ENCODE measurements at places on chromosomes 7 and 10. TPM values are rescaled to one million over a fixed set of nuclear protein-coding genes. Genes with fewer than 3 reads are reported as not detected.
A peak's percentile ranks its signal among the peaks of the same experiment; 100 is the strongest.

- no peak overlapping the region for H3K4me3 ChIP-seq
- H3K27me3 ChIP-seq, result no peaks in the 10 kb centered on the region
- no peak overlapping the region for H3K27ac ChIP-seq
- DNase-seq, result no peak
- no peaks in the 10 kb centered on the region for H3K36me3 ChIP-seq
Observed at GRCh38 chr7:26305869-26306665, 14.4 kb downstream of the SNX10 start.

DNA sequence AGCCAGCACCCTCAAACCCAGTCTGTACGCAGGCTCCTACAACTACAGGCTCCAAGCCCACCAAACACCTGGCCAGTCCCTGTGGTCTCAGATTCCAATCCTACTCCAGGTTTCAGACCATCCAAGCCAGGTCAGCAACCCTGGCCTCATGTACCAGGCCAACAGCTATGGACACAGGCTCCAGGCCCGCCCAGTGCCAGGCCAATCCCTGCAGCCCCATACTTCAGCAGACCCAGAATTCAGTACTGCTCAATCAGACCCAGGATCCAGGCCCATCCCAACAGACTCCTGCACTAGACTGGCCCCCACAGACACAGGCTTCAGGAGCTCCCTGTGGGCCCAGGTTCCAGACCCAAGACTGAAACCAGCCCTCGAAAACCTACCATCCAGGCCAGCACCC lies 32.3 kb downstream of the HPSE2 start:
- no peak overlapping the region for H3K27ac ChIP-seq
- no peaks in the 10 kb centered on the region for H3K27me3 ChIP-seq
- no peaks in the 10 kb centered on the region for H3K36me3 ChIP-seq
- no peak overlapping the region for H3K4me3 ChIP-seq

DNA sequence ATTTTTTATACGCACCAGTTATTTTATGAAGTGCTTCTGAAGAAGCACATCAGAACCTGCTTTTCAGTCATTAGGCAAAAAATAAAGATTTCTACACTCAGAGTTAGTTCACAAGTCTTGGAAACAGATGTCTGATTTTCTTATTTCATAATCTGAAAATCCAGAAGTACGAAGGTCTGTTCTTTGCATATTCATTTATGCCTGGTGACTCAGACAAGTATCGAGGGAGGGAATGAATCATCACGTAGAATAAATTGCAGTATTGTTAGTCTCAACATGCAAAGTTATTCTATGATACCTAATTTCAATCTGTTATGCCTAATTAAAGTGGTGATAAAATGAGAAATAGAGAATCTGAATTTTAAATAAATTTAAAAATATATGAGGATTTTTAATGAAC lies 113.6 kb upstream of the SEM1 start:
- no peaks in the 10 kb centered on the region for H3K4me1 ChIP-seq
- no peaks in the 10 kb centered on the region for H3K36me3 ChIP-seq
- H3K27ac ChIP-seq, result no peak overlapping the region
- no peak for DNase-seq
- H3K4me3 ChIP-seq, result no peak overlapping the region
- no peaks in the 10 kb centered on the region for H3K27me3 ChIP-seq

- H3K4me3 ChIP-seq, result no peak overlapping the region
- no peaks in the 10 kb centered on the region for H3K27me3 ChIP-seq
- H3K4me1 ChIP-seq, result no peaks in the 10 kb centered on the region
- no peak for DNase-seq
Observed at GRCh38 chr10:971150-971542, 17.1 kb upstream of the GTPBP4 start.

GRCh38 chr7:19106241-19107080 lies 11.0 kb downstream of the TWIST1 start:
- no peaks in the 10 kb centered on the region for H3K27me3 ChIP-seq
- peak overlapping the region; percentile 69 for H3K4me3 ChIP-seq
- H3K4me1 ChIP-seq, result peaks cover 5% of the 10 kb centered on the region
- DNase-seq, result no peak
- H3K36me3 ChIP-seq, result no peaks in the 10 kb centered on the region

DNA sequence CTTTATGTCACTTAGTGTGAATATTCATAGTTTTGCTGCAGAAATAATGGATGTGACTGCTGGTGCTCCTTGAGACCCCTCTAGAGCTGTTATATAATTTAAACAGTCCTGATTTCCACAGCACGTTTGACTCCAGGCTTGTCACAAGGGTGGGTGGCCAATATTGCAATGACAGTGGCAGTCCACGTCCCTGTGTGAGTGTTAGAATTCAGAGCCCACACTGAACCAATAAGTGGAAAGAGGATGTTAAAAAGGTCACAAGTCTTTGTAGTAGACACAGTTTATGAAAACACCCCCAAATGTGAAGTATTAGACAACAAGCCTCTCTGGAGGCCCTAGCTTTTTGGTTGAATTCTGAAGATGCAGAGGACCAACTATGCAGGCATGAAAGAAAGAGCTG lies 2.0 kb downstream of the PPP1R17 start:
- H3K36me3 ChIP-seq, result no peaks in the 10 kb centered on the region
- H3K27ac ChIP-seq, result no peak overlapping the region
- no peak overlapping the region for H3K4me3 ChIP-seq
- no peaks in the 10 kb centered on the region for H3K27me3 ChIP-seq
- no peak for DNase-seq
- no peaks in the 10 kb centered on the region for H3K4me1 ChIP-seq

CBLL1 gene
- total RNA-seq, result 44.1 TPM

DNA sequence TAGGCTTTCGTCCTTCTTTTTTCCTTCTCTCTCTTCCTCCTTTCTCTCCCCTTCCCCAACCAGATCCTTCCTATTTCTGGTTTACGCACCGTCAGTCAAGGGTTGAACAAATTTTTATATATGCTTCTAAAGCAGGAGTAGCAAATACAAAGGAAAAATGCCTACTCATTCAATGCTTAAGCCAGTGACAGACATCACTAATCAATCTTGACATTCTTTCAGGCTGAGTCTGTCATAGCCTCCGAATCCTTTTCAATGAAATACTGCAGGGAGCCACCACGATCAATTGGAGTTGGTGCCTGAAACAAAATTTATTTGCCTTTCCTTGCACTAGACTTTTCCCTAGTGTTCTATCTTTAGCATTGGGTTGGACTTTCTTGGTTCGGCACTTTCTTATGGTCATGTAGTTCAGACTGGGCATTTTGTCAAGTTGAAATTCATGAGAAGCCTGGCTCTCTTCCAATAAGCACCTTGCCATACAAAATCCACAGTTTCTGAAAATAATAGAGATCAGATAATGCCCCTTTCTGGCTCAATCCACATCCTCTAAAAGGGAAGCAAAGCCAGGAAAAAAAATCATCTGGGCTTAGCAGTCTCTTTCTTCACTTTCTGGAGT lies 239.5 kb upstream of the PLXNA4 start:
- H3K36me3 ChIP-seq, result no peaks in the 10 kb centered on the region
- no peak for DNase-seq
- no peaks in the 10 kb centered on the region for H3K4me1 ChIP-seq
- H3K27ac ChIP-seq, result no peak overlapping the region
- no peak overlapping the region for H3K4me3 ChIP-seq
- H3K27me3 ChIP-seq, result no peaks in the 10 kb centered on the region

DNA sequence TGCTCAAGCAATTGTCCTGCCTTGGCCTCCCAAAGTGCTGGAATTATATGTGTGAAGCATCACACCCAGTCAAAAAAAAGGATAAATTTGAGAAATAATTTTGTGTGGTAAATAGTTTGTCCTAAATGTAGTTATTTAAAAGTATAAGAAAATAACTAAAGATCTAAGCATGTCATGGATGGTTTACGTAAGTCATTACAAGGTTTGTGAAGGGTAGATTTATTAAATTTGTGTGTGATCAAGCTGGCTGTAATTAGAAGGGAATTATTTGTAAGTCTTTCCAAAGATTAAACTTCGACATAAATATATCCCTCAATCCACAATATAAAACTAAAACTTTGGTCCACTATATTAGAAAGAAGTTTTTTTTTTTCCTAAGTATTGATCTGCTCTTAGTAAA lies 28.6 kb downstream of the ORC5 start:
- no peaks in the 10 kb centered on the region for H3K4me1 ChIP-seq
- peaks cover 50% of the 10 kb centered on the region for H3K36me3 ChIP-seq
- no peak for DNase-seq

SLC35G1 gene
- total RNA-seq, result 3.7 TPM

GRCh38 chr10:6382081-6382480 lies 179.3 kb downstream of the PFKFB3 start:
- no peaks in the 10 kb centered on the region for H3K36me3 ChIP-seq
- H3K27me3 ChIP-seq, result no peaks in the 10 kb centered on the region

GRCh38 chr10:103193107-103193819 lies at the start of gene NT5C2:
Gene NT5C2 (minus strand): TSS chr10:103193272. CDS start chr10:103174958, 18,314 bp downstream.
- peak within 1 kb of the TSS; percentile 93 for H3K4me3 ChIP-seq
- peaks cover 44% of the 10 kb centered on the region for H3K4me1 ChIP-seq
- H3K36me3 ChIP-seq, result no peaks in the 10 kb centered on the region
- peak; percentile 87 for DNase-seq
- H3K27ac ChIP-seq, result peak within 1 kb of the TSS; percentile 99
- no peaks in the 10 kb centered on the region for H3K27me3 ChIP-seq

GRCh38 chr7:121153411-121153810 lies 164.9 kb downstream of the CPED1 start:
- no peaks in the 10 kb centered on the region for H3K27me3 ChIP-seq
- no peak overlapping the region for H3K4me3 ChIP-seq
- peaks cover 12% of the 10 kb centered on the region for H3K36me3 ChIP-seq
- no peak overlapping the region for H3K27ac ChIP-seq
- no peak for DNase-seq
- H3K4me1 ChIP-seq, result no peaks in the 10 kb centered on the region

EPO gene
- not detected for total RNA-seq

NOD1 gene
- total RNA-seq, result 20.0 TPM

GRCh38 chr10:36608866-36609265 lies 516.5 kb upstream of the ANKRD30A start:
- no peak overlapping the region for H3K4me3 ChIP-seq
- H3K27ac ChIP-seq, result no peak overlapping the region
- no peaks in the 10 kb centered on the region for H3K4me1 ChIP-seq

- no peaks in the 10 kb centered on the region for H3K36me3 ChIP-seq
- H3K27me3 ChIP-seq, result no peaks in the 10 kb centered on the region
- H3K4me1 ChIP-seq, result no peaks in the 10 kb centered on the region
- no peak for DNase-seq
- H3K27ac ChIP-seq, result no peak overlapping the region
Observed at GRCh38 chr10:6811153-6811552, 231.1 kb upstream of the PRKCQ start.

DNA sequence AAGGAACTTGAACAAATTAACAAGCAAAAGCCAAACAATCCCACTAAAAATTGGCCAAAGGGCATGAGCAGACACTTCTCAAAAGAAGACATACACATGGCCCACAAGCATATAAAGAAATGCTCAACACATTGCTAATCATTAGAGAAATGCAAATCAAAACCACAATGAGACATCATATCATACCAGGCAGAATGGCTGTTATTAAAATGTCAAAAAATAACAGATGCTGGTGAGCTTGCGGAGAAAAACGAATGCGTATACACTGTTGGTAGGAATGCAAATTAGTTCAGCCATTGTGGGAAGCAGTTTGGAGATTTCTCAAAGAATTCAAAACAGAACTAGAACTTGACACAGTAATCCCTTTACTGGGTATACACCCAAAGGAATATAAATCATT lies 311.7 kb upstream of the HPS1 start:
- H3K4me3 ChIP-seq, result no peak overlapping the region
- no peak overlapping the region for H3K27ac ChIP-seq
- H3K36me3 ChIP-seq, result no peaks in the 10 kb centered on the region
- no peak for DNase-seq
- no peaks in the 10 kb centered on the region for H3K27me3 ChIP-seq
- H3K4me1 ChIP-seq, result no peaks in the 10 kb centered on the region

- no peaks in the 10 kb centered on the region for H3K27me3 ChIP-seq
- no peak overlapping the region for H3K4me3 ChIP-seq
- H3K4me1 ChIP-seq, result no peaks in the 10 kb centered on the region
- no peak for DNase-seq
- no peaks in the 10 kb centered on the region for H3K36me3 ChIP-seq
Observed at GRCh38 chr10:45470098-45471012, 96.3 kb downstream of the ALOX5 start.

DNA sequence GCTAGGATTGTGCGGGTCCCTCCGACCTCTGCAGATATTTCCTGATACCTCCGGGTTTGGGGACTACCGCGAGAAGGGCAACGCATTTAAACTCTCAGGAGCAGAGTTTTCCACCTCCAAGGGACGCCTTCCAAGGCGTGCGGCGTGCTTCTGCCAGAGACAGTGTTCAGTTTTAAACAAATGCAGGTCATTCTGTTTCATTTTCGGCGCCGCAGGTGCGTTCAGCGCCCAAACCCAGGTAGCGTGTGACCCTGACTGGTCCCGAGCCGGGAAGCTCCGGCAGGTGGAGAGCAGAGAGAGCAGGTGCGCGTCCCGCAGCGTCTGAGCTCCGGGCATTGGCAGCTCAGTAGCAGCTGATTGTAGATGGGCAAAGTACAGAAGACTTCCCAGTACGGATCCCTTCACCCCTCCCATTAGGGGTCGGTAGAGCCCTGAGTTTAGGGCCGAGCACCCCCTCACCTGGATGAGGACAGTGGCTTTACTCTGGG lies 1.4 kb upstream of the CYP26A1 start:
- no peak for DNase-seq
- H3K27ac ChIP-seq, result no peak overlapping the region
- H3K4me1 ChIP-seq, result peaks cover 36% of the 10 kb centered on the region
- peaks cover 15% of the 10 kb centered on the region for H3K27me3 ChIP-seq
- peak overlapping the region; percentile 32 for H3K4me3 ChIP-seq

NKX1-2 gene
- total RNA-seq, result not detected

All from ascending aorta (tissue), 2 donors.